Epithelial cell of alveolus of lung (primary cell): ENCODE measurements at places on chromosomes 13 and 19. TPM values are rescaled to one million over a fixed set of nuclear protein-coding genes. Genes with fewer than 3 reads are reported as not detected.

Gene VSIG10L
- 0.91 and 1.8 TPM in 2 replicates for total RNA-seq

Gene FFAR2
- not detected in 2 replicates for total RNA-seq

Gene POU2F2
- total RNA-seq, result 0.32 and 5.0 TPM in 2 replicates

Gene CLPTM1
- total RNA-seq, result 48.2 and 88.1 TPM in 2 replicates

Gene ZNF534
- total RNA-seq, result not detected in 2 replicates

Gene UPK1A
- total RNA-seq, result not detected in 2 replicates

Gene APOC4
- not detected in 2 replicates for total RNA-seq

Gene DCLK1
- total RNA-seq, result 2.2 and 4.1 TPM in 2 replicates

Gene PGLYRP2
- total RNA-seq, result not detected in 2 replicates

Gene GPR12
- total RNA-seq, result not detected in 2 replicates

Gene ZNF91
- total RNA-seq, result 8.0 and 16.8 TPM in 2 replicates

Gene VSTM2B
- not detected in 2 replicates for total RNA-seq

Gene TEX26
- 0.56 TPM in 1 of 2 replicates, not detected in the other for total RNA-seq

Gene PPP2R1A
- total RNA-seq, result 231 and 295 TPM in 2 replicates

Gene MRPL57
- total RNA-seq, result 27.8 and 28.8 TPM in 2 replicates

Gene KHSRP
- total RNA-seq, result 182 and 196 TPM in 2 replicates

Gene RFPL4A
- not detected in 2 replicates for total RNA-seq

Gene KIR2DL4
- not detected in 2 replicates for total RNA-seq

Gene CYP4F3
- total RNA-seq, result 0.13 TPM in 1 of 2 replicates, not detected in the other

Gene IL4I1
- total RNA-seq, result 1.3 TPM in 1 of 2 replicates, not detected in the other

Gene TMEM59L
- 0.26 and 3.8 TPM in 2 replicates for total RNA-seq

Gene WDR88
- not detected in 2 replicates for total RNA-seq

Gene KLK15
- total RNA-seq, result not detected in 2 replicates

Gene BEST2
- total RNA-seq, result 1.8 TPM in 1 of 2 replicates, not detected in the other

Gene TPTE2
- total RNA-seq, result not detected in 2 replicates

Gene IGSF23
- total RNA-seq, result not detected in 2 replicates

Gene FGF22
- not detected in 2 replicates for total RNA-seq

Gene IGFL3
- 1.9 TPM in 1 of 2 replicates, not detected in the other for total RNA-seq

Gene ZNF730
- 1.8 and 2.2 TPM in 2 replicates for total RNA-seq

Gene KLK12
- not detected in 2 replicates for total RNA-seq
